Bronchial epithelial cell (primary cell): ENCODE measurements at places on chromosomes 2 and 18.

- DNase-seq: no peak
Measured at GRCh38 chr18:2906704-2907549, 60.1 kb downstream of the EMILIN2 start.

GRCh38 chr18:647304-647703 lies 10.1 kb upstream of the TYMS start:
- no peak for DNase-seq

GRCh38 chr2:201414099-201415023 lies 36.9 kb downstream of the TRAK2 start:
- no peak for DNase-seq

DNA sequence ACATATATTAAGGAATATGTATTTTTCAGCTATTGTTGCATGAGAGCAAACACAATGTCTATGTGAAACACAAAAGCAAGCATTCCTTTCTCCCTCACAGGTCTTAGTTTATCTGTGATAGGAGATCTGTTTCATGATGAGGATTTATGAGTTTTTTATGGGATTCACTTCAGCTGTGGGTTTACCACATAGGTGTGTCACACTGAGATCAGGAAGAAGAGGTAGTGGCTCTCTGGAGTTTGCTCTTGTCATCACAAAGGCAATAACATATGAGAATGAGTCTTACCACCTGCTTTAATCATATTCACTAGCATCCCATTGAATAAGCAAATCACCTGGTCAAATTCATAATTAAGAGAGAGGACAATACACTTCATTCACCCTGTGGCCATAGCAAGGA lies 960.3 kb upstream of the SLC39A10 start:
- no peak for DNase-seq

GRCh38 chr2:180325416-180326120 lies 318.5 kb upstream of the CWC22 start:
- DNase-seq: no peak

DNA sequence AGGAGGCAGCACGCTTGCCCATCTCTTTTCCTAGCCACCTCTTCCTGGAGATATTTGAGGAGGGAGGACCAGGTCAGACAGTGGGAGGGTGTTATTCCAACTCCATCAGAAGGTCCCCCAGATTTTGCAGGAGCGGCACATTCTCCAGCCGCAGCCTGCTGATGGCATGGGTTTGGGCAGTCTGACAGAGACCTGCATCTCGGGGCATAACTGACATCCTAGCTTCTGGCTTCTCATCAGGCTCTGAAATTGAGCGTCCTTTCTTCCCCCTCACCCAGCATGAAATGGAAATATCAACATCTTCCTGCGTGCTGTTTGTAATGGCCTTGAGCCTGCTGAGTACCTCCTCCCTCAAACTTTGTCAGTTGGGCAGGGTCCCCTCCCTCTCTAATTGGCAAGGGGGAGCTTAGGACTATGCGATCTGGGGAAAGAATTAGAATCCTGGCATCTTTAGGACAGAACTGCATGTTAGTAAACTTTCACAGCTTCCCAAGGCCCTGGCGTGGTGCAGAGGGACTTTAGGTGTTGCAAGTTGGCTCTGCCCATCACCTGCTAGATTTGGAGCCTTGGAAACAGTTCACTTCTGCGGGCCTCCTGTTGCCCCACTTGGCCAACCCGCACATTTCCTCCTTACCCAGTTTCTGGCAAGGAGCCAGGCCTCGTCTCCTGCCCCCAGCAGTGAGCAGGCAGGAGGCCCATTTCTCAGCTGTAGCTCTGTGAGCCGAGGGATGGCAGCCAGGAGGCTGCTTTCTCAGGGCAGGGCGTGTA lies 2.2 kb downstream of the ITM2C start:
- no peak for DNase-seq

DNA sequence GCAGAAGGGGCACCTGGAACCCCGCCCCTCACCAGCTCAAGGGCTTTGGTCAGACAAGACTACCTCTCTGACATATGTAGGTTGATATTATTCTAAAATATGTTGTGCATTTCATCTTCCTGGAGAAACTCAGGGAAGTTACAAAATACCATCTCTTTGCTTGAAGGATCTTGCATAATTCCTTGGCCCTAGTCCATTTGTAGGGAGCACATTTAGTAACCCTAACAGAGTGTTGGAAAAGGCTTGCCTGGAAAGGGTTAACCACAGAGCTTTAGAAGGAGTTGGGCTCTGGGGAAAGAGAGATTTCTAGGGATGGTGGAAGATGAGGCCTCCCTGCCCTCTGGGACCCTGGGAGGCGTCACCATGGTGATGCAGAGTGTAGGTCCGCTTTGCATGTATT lies 143.0 kb upstream of the SLC1A4 start:
- peak; percentile 59 for DNase-seq

DNA sequence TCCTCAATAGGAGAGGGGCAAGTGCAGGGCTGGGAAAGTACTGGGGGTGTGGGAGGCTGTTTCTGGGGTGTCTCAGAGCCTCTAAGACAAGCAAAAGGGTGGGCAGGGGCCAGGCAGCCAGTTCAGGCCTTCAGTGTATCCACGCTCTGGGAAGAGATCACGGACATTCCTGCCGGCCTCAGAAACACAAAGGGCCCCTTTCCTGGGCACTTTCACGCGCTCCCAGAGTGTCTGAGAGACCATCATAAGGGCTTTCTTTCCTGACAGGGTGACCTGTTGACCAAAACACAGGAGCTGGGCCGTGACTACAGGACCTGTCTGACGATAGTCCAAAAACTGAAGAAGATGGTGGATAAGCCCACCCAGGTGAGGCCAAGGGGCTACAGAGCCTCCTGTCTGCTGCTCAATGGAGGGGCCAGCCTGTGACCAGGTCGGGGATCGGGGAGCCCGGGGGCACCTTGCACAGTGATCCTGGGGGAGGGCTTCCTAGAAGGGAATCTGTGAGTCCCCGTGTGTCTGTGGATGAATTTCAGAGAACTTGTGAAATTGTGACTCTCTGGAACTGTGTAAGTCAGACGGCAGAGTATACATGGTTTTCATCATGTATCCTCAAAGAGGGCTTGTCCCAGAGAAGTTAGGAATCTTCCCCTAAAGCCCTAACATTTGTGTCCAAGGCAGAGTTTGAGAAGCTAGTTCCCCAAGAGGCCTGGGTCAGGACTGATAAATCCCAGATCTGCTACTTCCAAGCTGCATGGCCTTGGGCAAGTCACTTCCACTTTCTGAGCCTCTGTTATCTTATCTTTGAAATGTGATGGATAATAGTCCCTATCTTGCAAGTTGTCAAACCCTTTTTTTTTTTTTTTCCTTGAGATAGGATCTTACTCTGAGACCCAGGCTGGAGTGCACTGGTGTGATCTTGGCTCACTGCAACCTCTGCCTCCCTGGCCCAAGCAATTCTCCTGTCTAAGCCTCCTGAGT lies 1.8 kb downstream of the GNLY start:
- no peak for DNase-seq

GRCh38 chr2:84231478-84231877 lies 227.6 kb downstream of the SUCLG1 start:
- no peak for DNase-seq

DNA sequence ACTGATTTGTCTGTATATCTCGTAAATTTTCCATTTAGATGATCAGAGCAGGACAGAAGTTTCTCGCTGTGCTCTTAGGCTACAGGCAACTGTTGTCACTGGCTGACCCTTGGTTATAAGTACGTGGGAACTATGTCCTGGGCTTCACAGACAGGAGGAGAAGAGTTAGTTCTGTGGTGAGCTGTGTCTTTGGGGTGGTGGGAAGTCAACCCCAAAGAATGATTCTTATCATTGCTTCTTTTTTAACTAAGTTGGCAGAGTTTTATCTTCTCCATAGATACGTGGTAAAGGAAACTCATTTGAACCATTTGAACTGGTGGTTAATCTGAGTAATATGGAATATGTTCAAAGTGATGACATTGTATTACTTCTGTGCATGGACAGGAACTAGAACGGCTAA lies 230.6 kb upstream of the EPAS1 start:
- no peak for DNase-seq

DNA sequence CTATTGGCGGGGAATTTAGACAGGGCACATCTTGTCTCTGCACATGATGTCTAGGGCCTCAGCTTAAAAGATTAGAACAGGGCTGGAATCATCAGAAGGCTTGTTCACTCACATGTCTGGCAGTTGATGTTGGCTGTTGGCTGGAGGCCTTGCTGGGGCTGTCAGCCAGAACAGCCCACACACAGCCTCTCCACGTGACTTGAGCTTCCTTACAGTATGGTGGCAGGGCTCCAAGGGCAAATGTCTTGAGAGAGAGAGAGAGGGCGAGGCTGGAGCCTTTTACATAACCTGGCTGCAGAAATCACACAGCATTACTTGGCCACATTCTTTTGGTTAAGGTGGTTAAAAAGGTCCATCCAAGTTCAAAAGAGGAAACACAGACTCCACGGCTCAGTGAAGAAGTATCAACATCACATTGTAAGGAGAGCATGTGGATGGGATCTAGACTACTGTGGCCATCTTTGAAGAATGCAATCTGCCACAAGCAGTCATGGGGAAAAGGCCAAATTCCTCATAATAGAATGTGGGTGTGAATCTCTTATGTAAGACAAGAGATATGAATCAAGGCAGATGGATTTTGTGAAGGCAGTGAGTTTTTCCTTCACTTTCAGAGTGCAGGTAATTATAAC lies 30.4 kb downstream of the SRSF7 start:
- DNase-seq: peak; percentile 83

DNA sequence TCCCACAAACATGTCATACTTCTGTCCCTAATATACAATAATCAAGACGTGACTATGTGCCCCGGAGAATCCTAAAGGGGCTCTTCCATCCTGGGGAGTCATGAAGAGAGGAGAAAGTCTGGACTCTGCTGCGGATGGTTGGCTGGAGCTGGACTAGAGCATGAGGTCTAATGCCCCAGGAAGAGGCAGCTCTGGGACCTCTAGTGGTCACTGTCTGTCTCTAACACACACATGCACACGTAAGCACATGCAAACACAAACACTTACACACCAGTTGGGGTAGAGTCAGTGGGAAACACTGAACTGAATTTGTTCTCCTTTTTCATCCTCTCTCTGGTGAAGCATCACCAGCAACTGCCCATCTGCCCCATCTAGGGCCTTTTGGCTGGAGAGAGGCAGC lies 271.6 kb downstream of the TDRD15 start:
- DNase-seq: no peak

- no peak for DNase-seq
Measured at GRCh38 chr2:32801741-32802140, 145.0 kb upstream of the LTBP1 start.

GRCh38 chr18:28147674-28148171 lies 29.2 kb downstream of the CDH2 start:
- peak; percentile 32 for DNase-seq

DNA sequence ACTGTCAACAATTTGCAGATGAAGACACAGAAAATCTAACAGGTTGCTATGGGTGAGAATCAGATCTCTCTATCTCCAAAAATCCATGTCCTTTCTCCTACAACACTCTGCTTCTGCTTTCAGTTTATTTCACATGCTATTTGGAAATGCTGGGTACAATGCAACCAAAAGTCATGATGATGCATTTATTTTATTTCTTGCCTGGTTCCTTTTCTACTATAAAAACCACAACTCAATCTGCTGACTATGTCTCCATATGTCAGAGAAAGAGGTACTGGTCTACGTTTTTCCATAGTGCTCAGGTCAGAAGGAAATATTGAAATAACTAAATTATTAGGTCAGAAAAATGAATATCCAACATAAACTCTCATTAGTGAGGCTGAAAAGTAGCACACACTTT lies 20.5 kb downstream of the RAD51AP2 start:
- no peak for DNase-seq

- no peak for DNase-seq
Measured at GRCh38 chr2:47058003-47058931, 96.8 kb downstream of the STPG4 start.

- DNase-seq: no peak
Measured at GRCh38 chr2:100880730-100881129, 60.8 kb downstream of the NPAS2 start.

DNA sequence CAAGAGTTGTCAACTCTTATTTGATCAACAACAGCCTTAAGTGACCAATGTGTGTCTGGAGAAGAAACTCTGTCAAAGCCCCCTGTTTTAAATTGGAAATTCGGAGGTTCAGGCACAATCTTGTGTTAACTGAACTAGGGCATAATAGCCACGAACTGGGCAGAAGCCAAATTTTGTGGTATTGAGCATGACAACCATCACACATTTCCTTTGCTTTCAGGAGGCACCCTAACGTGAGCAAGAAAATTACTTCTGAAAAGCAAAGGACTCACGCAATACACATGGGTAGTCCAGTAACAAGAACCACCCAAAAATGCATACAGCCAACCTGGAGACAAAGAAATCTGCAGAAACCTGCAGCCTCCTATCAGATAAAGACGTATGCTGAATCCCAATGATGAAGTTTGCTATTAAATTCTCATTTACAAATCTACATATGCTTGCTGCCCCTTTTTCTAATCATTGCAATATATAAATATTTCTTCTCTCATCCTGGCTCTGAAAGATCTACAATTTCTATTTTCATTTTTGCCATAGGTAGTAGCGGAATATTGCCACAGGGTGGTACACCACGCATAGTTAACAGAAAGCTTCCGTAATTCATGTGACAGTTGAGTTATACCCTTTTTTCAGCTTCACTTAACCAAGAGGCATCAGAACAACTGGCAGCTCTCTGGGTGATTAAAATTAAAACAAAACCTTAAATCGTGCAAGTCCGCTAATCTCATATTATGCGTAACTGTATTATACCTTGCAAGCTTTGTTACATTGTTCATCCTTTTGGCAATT lies 495.8 kb downstream of the NRXN1 start:
- DNase-seq: peak; percentile 43

DNA sequence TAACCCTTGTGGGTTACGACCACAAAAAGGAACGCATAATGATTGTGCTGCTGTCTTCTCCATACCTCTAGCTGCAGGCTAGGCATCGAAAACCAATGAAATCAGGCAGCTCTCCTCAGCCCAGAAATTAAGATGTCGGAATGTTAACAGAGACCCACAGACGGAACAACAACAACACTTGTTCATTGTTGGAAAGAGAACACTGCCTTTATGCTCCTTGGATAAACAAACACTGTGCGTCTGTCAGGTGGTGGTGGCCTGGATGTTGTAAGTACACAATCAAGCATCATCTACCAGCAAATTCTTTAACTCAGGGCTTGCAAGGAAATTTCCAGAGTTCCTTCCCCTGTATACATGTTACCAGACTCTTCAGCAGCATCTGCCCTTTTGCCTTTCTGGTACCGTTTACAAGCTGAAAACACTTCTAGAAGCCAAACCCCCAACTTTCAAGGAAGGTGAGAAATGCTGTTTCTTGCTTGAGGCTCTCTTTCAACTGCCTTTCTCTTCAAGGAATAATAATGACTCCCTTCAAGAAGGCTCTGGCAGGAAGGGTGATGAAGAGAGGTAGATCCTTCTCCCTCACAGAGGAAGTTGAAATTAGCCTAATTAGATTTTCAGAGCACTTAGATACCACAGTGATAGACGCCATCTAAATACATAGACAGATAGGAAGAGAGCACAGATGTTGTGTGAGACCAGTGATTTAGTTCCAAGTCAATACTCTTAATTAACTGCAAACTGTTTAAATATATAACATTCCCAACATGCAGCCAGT lies 332.7 kb downstream of the ZNF521 start:
- no peak for DNase-seq

GRCh38 chr2:223722226-223722625 lies 115.2 kb downstream of the AP1S3 start:
- DNase-seq: no peak

- no peak for DNase-seq
Measured at GRCh38 chr2:24022324-24022974, 12.6 kb downstream of the MFSD2B start.

GRCh38 chr2:210458395-210458794 lies 18.2 kb downstream of the LANCL1 start:
- DNase-seq: no peak
